ENCODE measurements at places on chromosomes 13 and 19. TPM values are rescaled to one million over a fixed set of nuclear protein-coding genes. Genes with fewer than 3 reads are reported as not detected.

The PGLYRP2 gene
- total RNA-seq, result 0.25 TPM

The RSPH6A gene
- total RNA-seq, result 0.63 TPM

The CGB1 gene
- not detected for total RNA-seq

The ZNF225 gene
- total RNA-seq, result 4.4 TPM

DNA sequence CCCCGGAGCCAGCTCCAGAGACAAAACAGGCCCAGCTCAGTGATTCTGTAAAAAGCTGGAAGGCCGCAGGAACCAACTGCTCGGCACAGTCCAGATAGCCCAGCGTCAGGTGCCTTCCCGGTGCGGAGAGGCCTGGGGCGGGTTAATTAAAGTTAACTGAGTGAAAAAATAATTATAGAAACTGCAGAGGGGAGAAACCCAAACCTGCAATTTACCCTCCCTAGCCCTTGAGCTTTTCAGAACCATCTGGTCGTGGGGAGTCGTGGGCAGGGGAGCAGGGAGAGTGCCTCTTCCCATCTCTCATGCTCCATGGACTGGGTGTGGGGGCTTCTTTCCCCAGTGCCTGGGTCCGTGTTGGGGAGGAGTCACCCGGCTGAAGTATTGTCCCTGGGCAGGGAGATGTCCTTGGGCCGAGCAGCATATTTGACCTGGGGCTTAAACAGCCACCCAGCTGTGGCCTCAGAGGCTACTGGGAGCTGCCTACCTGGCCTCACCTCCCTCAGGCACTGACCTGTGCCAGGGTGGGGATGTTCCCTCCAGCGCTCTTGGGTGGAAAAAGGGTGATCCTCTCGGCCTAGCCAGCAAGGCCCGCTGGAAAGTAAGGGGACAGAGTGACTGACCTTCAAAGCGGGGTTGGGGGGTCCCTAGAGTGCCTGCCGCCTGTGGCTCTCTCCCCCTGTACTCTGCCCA is 65.9 kb downstream of the CHST8 start:
- no peak for DNase-seq

DNA sequence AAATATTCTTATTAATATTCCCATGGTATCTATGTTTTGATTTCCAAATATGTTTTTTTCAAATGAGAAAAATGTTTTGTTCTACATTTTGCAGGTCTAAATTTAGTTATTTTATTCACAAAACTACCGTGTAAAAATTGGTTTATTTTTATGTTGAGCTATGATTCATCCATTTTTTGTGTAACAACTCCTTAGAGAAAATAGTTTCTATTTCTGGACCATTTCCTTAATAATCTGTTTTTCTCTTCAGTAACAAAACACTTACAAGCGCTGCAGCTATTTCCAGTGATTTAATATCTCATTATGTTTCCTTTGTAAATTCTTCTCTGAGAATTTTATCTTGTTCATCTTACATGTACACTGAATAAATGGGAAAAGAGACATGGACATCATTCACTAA is 550.7 kb upstream of the SLITRK5 start:
- no peak for DNase-seq

- DNase-seq, result no peak
These were observed 46.7 kb downstream of the ZNF729 start for GRCh38 chr19:22332924-22333323.

DNA sequence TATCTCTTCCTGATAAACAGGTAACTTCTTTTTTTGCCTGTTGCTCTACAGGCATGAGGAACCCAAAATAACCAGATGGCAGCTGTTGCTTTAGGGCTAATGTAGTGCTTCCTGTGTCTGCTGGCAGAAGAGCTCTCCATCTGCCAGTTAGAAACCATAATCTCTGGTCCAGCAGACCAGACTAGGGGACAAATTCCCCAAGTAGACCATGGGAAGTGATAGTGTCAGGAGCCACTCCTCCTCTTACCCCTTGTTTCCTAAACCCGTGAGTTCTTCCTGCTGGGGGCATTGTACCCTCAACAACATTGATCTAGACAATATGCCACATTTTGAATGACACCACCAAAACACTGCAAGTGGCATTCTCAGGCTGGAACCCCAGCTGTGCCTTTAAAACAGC is 135.9 kb downstream of the DLEU7 start:
- no peak for DNase-seq
